ENCODE measurements at places on chromosomes 5 and 9.

- DNase-seq, result no peak
Observed at GRCh38 chr5:109863752-109864151, 174.0 kb downstream of the MAN2A1 start.

DNA sequence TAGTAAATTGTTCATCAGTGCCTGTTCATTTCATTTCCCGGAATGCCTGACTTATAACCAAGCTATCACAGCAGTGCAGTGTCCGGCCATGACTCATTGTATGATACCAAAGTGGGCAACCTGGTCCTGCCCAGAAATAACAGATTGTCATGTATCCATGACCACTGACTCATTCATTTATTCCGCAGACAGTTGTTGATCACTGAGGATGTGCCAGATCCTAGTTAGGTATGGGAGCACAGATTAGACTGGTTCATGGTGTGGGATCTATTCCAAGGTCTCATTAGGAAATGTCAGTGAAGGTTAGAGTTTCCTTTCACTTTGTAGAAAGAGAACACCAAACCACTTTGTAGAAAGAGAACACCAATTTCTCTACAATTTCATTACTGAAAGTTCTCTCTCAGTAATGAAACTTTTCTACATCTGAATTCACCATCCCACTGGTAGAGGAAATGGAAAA lies 8.7 kb downstream of the NREP start:
- DNase-seq, result no peak

DNA sequence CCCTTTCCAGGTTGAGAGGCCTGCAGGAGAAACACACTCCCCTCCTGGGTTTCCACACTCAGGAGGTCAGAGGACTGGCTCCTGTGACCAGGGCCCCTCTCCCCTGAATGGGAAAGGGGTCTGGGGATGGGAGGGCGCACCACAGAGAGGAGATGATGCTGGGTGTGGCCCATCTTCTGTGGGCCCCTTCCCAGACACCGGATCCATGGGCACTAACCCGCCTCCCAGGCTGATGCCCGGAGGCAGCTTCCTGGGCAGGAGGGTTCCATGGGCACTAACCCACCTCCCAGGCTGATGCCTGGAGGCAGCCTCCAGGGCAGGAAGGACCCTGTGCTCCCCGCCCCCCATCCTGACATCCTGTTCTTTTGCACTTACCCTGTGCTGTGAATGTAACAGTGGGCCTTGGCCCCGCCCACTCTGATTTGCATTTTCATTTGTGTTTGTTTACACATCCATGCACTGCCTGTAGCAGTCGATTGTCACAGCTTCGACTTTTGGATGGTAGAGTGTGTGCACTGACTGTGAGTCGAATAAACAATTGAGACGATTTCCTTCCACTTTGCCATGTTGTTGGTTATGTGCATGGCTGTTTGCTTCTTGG lies 9.3 kb upstream of the DOLPP1 start:
- DNase-seq, result no peak

GRCh38 chr9:89394412-89394811 lies 76.1 kb downstream of the SECISBP2 start:
- no peak for DNase-seq

DNA sequence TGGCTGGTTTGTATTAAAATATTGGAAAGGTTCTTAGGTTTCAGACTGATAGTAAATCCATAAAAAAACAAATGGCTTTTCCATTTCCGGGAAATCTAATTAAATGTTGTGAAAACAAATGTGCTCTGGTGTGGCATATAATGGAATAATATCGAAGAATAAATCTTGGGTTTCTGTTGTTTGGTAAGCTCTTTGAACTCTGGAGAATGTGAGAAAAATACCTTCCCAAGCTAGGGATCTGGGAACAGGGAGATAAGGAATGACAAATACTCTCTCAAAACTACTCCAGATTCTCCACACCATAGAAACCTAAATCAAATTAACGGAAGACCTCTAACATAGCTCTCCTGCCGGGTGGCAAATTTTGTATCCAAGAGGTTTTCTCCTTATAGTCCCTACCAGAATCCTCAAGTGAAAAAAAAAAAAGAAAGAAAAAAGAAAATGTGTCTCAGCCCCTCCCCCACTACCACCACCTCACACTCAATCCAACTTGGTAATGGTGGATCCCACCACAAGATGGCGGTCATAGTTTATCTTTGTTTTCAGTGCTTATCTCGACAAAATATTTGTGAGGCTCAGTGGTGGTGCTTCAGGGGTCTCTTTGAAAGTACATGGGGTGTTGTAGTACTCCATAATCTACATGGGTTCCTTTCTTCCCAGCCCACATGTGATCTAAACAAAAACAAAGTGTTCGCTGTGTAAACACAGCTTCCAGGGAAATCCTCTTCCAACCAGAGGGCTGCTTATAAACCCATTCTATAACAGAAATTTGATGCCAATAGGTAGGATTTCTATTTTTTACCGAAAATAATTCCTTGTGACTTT lies 54.5 kb upstream of the FST start:
- no peak for DNase-seq

- DNase-seq, result no peak
Observed at GRCh38 chr9:131629825-131630204, 84.5 kb downstream of the PRRT1B start.

DNA sequence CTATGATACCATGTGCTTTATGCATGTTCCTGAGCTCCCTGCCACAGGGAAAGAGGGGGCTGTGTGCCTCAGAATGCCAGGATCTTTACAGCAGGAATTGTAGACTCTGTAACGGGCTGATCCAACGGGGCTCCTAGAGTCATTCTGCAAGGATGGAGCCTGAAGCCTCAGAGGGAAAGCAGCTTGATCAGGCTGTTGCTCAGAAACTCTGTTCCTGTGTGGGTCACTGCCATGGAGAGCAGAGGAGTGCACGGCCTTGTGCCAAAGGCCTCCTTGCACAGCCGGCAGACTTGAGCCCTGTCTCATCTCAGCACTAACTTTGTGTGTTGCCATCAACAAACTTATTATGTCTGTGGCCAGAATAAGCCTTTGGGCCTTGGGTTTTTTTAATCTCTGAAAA lies 51.8 kb downstream of the AMBP start:
- no peak for DNase-seq

GRCh38 chr9:19173598-19174125 lies 46.4 kb upstream of the PLIN2 start:
- no peak for DNase-seq

- DNase-seq, result no peak
Observed at GRCh38 chr9:127330501-127330900, 65.9 kb downstream of the GARNL3 start.

DNA sequence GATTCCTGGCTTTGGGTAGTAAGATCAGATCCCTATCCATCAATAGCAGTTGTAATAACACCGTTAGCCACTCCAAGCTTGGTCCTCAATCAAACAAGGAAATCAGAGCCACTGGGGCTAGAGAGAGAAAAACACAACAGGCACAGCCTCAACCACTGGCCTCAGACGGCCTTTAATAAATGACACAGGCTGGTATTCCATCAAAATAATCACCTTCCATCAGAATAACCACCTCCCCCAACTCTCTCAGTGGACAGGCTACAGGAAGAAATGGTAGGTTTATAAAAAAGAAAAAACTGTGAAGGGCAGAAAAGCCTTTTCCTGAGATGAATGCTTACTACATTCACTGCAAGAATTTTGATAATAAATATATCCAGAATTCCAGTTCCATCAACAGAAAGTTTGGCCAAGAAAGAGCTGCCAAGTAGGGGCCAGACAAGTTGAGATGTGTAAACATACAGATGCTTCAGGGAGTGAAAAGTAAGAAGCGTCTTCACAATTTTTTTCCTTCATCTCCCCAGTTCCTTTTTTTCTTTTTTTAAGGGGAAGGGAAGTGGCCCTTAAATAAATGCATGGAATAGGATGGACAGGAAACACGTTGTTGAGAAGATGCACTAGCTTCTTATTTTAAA lies 5.5 kb downstream of the FOXD1 start:
- DNase-seq, result no peak

DNA sequence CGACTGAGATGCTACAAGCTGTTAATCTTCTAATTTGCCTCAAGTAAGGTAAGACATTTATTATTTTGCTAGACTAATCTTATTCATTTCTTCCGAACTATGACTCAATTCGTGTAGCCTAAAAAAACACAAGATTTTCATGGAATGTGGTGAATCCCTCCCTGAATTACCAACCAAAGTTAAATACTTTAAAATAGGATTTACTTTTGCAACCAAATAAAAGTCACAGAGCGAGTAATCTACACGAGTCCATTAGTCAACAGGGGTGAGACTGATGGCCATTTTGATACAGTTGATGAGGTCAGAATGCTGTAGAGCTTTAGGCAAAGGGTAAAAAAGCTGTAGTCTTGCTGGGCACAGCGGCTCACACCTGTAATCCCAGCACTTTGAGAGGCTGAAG lies 13.1 kb upstream of the BNC2 start:
- DNase-seq, result no peak

DNA sequence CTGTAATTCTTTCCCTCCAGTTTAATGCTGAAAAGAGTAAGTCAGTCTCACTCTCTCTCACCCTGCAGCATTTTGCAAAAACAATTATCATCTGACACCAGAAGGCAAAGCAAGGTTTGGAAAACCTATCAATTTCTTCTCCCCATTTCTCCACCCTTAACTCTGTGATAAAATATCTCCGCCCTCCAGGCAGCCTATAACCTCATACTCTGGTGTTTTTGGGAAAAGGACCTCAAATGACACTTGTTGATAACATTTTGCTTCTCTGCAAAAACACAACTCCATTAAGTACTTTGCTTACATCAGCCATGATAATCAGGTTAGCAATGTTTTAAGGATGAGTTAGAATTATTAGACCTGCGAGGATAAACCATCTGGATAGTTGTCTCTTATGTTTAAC lies 2.3 kb downstream of the ANKH start:
- DNase-seq, result no peak

DNA sequence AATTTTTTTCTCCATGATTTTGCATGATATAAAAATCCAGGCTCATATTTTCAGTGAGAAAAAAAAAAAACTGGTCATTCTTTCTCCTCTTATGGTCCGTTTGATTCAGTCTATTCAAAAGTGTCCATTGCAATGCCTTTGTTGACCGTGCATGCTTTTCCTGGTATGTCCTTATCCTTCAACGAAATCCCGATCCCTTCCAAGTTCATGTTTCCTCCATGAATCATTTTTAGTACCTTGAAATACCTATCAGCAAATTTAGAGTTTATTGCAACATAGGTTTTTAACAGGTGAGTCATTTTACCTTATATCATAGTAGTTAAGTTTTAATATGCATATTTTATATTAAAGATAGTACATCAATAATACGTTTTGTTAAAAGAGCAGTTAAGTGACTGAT lies 773.8 kb upstream of the CHD1 start:
- DNase-seq, result no peak

DNA sequence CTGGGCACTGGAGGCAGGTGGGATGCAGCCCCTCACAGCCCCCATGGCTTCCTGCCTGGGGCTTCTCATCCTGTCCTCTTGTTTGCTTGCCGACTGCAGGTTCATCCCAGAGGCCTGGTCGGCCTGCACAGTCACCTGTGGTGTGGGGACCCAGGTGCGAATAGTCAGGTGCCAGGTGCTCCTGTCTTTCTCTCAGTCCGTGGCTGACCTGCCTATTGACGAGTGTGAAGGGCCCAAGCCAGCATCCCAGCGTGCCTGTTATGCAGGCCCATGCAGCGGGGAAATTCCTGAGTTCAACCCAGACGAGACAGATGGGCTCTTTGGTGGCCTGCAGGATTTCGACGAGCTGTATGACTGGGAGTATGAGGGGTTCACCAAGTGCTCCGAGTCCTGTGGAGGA lies 232.7 kb downstream of the ADAMTSL1 start:
- DNase-seq, result no peak

- DNase-seq, result no peak
Observed at GRCh38 chr9:115593587-115594091, 475.7 kb upstream of the TNC start.

DNA sequence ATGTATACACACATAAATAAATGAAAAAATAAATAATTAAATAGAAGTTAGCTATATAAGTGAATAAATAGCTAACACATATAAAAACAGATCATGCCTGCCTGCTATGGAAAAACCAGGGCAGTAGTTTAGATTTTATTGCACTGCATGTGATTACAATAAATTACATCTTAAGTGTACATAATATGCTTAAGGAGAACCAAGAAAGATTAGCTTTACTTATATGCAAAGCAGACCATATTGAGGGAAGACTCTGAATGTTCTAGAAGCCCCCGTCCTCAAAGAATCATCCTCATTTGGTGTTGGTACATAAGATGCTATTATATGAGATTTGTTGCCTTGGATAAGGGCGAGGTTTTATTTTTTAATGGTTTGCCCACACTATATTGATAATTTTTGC lies 5.9 kb upstream of the CTXN3 start:
- no peak for DNase-seq

DNA sequence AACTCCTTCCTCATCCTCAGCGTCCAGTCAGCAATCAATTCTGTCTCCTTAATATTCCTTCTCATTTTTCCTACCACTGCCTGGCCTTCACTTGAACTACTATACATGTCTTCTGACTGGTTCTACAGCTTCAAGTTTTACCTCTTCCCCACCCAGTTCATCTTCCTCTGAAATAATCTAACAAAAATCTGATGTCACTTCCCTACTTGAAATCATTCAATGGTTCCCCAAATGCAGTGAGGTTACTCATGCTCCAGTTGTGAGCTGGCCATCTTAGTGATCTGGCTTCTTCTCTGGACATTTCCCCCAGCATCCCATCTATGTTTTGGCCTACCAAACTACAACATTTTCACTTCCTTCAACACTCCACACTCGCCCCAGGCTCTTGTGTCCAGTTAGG lies 14.9 kb upstream of the TMEM267 start:
- no peak for DNase-seq

DNA sequence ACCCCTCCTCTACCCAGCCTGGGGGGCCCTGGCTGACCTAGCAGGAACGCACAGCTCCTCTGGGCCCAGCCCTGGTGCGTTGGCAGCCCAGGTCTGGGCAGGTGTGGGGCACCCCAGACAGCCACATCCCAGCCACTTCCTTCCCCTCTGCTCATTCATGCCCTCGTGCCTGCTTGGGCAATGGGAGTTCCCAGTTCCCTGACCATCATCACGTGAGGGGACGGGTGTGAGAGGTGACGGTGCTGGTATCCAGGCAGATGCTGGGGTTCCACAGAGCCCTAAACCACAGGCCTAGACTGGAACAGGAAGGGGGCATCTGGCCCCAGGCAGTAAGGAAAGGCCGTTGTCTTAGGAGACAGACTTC lies 8.4 kb downstream of the RALGDS start:
- no peak for DNase-seq

DNA sequence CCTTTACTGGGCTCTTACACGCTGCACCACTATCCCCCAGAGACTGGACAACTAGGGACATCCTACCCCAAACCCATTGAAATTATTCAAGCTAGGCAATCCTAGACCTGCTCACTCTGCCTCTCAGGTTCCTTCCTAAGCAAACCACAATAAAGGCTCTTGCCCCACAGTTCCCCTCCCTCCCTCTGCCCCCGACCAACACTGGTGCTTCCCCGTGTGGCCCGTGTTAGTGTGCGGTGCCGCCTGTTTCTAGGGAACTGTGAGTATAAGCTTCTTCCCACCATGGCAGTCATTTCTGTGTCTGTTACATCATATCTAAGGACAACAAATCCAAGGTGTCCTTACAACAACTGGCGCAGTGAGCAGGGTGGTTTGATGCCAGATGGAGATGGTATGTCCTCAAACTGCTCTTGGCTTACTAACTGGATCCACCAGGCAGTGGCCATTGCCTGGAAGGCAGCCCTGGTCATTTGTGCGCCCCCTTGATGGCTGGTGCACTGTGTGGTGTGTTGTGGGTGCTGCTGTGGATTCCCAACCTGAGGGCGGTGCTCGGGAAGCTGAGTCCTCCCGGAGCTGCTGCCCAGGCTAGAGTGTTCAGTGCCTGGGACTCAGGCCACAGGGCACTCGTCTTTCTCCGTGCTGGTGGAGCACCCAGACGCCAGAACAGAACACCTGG lies 8.4 kb upstream of the MXD3 start:
- DNase-seq, result no peak

Measured in stimulated activated CD4-positive, alpha-beta T cell treated with anti-CD3 and anti-CD28 coated beads, Interleukin-15, amount 100 ng/mL, for 1 hour (primary cell).